MM.1S (cell line): ENCODE measurements at places on chromosomes 5 and 9.

DNA sequence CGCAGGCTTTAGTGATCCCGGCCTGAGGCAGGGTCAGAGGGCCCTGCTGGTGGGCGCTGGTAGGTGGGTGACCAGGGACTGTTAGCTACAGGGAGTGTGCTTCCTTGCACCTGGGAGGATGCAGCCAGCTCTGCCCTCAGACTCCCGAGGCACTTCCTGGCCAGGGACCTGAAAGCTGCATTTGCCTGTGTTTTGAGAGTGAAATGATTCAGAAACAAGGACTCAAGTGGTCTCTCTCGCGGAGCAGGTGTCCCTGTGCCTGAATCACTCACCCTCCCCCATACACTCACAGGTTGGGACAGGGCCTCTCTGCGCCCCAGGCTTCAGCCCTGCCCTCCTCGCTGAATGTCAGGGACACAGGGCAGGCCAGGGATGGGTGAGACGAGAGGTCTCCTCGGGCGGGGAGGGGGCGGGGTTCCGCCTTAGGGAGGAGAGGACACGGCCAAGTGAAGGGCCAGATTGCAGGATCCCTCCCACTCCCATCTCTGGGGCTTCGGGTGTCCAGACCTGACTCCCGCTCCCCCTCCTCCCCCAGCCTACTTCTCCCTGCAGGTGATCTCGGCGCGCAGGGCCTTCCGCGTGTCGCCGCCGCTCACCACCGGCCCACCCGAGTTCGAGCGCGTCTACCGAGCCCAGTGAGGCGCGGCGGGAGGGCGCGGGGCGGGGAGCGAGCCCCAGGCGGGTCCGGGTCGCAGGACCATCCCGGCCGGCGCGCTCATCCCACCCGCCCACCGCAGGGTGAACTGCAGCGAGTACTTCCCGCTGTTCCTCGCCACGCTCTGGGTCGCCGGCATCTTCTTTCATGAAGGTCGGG is 1.5 kb downstream of the LTC4S start:
- H3K4me1 ChIP-seq, result peaks cover 14% of the 10 kb centered on the region; the same call in 1 of the 2 replicates
- H3K36me3 ChIP-seq, result peaks cover 6% of the 10 kb centered on the region; the same call in 1 of the 2 replicates
- peak; percentile 40 for DNase-seq
- peak overlapping the region; percentile 79; the same call in 1 of the 2 replicates for H3K27ac ChIP-seq
- no peaks in the 10 kb centered on the region for H3K27me3 ChIP-seq

- no peak for DNase-seq
- no peak overlapping the region for H3K4me3 ChIP-seq
- peaks cover 10% of the 10 kb centered on the region for H3K4me1 ChIP-seq
- H3K27me3 ChIP-seq, result no peaks in the 10 kb centered on the region
- no peaks in the 10 kb centered on the region for H3K36me3 ChIP-seq
These were observed 80.4 kb downstream of the GRAMD2B start for GRCh38 chr5:126503602-126504104.

- H3K27ac ChIP-seq, result no peak overlapping the region
These were observed 233.1 kb downstream of the ADAMTSL1 start for GRCh38 chr9:18707061-18707461.

DNA sequence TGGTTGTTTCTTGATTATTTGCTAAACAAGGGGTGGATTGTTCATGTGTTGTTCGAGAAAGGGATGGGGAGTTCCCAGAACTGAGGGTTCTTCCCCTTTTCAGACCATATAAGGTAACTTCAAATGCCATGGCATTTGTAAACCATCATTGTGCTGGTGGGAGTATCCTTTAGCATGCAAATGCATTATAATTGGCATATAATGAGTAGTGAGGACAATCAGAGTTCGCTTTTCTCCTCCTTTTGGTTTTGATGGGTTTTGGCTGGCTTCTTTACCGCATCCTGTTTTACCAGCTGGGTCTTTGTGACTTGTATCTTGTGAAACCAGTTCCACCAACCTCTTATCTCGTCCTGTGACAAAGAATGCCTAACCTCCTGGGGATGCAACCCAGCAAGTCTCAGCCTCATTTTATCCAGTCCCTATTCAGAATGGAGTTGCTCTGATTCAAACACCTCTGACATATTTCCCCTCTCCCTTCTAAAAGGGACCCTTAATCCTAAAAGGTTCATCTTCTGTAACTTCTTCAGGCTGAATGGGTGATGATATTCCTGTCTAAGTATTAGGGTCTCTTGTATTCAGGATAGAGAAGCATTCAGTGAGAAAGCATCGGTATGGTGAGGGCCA is 8.7 kb upstream of the FBN2 start:
- no peak overlapping the region for H3K4me3 ChIP-seq
- H3K27me3 ChIP-seq, result no peaks in the 10 kb centered on the region
- no peaks in the 10 kb centered on the region for H3K4me1 ChIP-seq

DNA sequence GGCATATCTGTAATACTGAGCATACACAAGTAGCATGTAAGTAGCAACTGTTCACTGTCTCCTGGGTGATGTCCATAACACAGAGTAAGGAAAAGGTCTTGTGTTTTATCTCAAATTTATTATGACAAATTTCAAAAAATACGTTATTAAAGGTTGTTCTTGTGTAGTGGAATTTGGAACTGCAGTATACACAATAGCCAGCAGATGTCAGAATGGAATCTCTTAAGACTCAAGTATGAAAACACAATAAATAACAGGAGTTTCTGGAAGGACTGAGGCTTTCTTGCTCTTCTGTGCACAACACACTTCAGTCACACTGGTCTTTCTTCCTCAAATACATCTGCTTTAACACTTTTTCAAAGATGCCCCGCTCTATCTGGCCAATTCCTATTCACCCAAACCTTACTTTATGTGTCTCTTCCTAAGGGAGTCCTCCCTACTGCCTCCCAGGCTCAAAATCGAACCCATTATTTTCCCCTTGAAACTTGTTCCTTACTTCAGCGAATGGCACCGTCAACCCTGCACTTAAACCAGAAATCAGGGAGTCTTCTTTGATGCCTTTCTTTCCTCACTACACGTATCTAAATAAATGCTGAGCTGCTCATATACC is 6.5 kb upstream of the FBXO10 start:
- H3K36me3 ChIP-seq, result peaks cover 42% of the 10 kb centered on the region
- DNase-seq, result peak; percentile 65
- H3K27me3 ChIP-seq, result no peaks in the 10 kb centered on the region
- H3K4me3 ChIP-seq, result no peak overlapping the region
- 0 out of 2 replicates have a peak, but pooled peaks cover 4% of the 10 kb centered on the region for H3K4me1 ChIP-seq

GRCh38 chr5:43068037-43068436 is 27.9 kb upstream of the ANXA2R start:
- H3K36me3 ChIP-seq, result no peaks in the 10 kb centered on the region
- no peak overlapping the region for H3K27ac ChIP-seq
- peak overlapping the region; percentile 94 for H3K4me3 ChIP-seq

- H3K4me3 ChIP-seq, result no peak overlapping the region
- no peaks in the 10 kb centered on the region for H3K36me3 ChIP-seq
- no peak overlapping the region for H3K27ac ChIP-seq
- no peaks in the 10 kb centered on the region for H3K27me3 ChIP-seq
These were observed 156.9 kb downstream of the CNTLN start for GRCh38 chr9:17291766-17292165.

GRCh38 chr5:68644971-68645370 is 429.4 kb downstream of the PIK3R1 start:
- DNase-seq, result peak; percentile 46
- no peaks in the 10 kb centered on the region for H3K36me3 ChIP-seq
- H3K4me3 ChIP-seq, result no peak overlapping the region
- no peaks in the 10 kb centered on the region for H3K27me3 ChIP-seq
- H3K27ac ChIP-seq, result no peak overlapping the region

- no peaks in the 10 kb centered on the region for H3K36me3 ChIP-seq
- no peaks in the 10 kb centered on the region for H3K27me3 ChIP-seq
- H3K4me1 ChIP-seq, result peaks cover 14% of the 10 kb centered on the region
- no peak for DNase-seq
These were observed 32.2 kb upstream of the NOTCH1 start for GRCh38 chr9:136577941-136578625.

- H3K36me3 ChIP-seq, result no peaks in the 10 kb centered on the region
- no peaks in the 10 kb centered on the region for H3K27me3 ChIP-seq
- peaks cover 10% of the 10 kb centered on the region for H3K4me1 ChIP-seq
- H3K4me3 ChIP-seq, result no peak overlapping the region
- no peak overlapping the region for H3K27ac ChIP-seq
- no peak for DNase-seq
These were observed 55.5 kb downstream of the ZFAND5 start for GRCh38 chr9:72309364-72310133.

GRCh38 chr5:139806726-139807646 is 11.4 kb downstream of the PSD2 start:
- no peak overlapping the region for H3K4me3 ChIP-seq
- no peak for DNase-seq
- H3K36me3 ChIP-seq, result no peaks in the 10 kb centered on the region

- DNase-seq, result no peak
- no peaks in the 10 kb centered on the region for H3K27me3 ChIP-seq
- no peak overlapping the region for H3K4me3 ChIP-seq
- H3K27ac ChIP-seq, result no peak overlapping the region
These were observed 206.2 kb downstream of the TTLL11 start for GRCh38 chr9:121886759-121887485.

DNA sequence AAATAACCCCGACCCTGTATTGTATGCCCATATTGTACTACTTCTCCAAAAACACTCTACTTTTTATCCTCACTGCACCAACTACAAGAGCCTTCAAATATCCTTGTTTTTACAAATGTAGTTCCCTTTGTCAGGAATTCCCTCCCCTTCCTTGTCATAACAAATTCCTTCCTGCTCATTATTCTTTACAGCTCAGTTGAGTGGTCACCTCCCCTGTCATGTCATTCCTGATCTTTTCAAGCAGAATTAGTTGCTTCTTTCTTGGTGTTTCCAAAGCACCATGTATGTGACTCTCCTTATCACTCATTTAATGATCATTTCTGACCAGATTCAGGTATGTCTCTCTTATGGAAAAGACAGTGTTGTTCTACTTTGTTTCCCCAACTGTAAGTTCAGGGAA is 194.2 kb upstream of the SMC2 start:
- no peak overlapping the region for H3K4me3 ChIP-seq
- DNase-seq, result no peak
- no peaks in the 10 kb centered on the region for H3K27me3 ChIP-seq
- H3K27ac ChIP-seq, result no peak overlapping the region

DNA sequence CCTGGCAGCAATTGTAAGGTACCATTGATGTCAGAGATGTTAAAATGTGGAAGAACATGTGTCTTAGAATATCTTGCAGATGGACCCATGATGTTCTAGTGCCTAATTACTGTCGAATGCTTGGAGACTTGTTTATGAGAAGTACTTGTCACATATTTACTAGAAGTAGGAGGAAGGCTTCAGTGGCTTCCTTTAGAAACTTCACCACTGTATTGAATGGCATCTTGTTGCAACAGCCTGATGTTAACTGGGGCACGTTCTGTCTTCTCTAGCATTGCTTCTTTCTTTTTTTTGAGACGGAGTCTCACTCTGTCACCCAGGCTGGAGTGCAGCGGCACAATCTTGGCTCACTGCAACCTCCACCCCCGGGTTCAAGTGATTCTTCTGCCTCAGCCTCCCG is 16.5 kb downstream of the UGCG start:
- no peaks in the 10 kb centered on the region for H3K36me3 ChIP-seq
- no peaks in the 10 kb centered on the region for H3K27me3 ChIP-seq
- no peak for DNase-seq
- peaks cover 10% of the 10 kb centered on the region for H3K4me1 ChIP-seq

DNA sequence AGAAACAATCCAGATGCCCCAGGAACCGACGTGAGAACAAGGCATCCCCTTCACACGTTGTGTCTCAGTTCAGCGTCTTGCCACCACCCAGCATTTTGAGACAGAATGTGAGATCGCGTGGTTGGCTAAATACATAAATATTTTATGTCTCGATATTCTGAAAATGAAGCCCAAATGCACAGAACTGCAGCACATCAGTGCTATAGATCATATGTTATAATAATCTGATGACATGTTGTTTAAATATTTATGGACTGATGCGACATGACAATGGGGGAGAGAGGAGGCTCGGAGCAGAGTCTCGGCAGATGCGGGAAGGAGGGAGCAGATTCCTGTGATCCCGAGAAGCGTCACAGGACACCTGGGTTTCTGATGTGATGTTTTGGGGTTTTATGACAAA is 10.9 kb downstream of the NEK6 start:
- H3K4me1 ChIP-seq, result no peaks in the 10 kb centered on the region
- H3K27ac ChIP-seq, result no peak overlapping the region
- no peaks in the 10 kb centered on the region for H3K36me3 ChIP-seq
- no peak for DNase-seq
- H3K4me3 ChIP-seq, result no peak overlapping the region
- no peaks in the 10 kb centered on the region for H3K27me3 ChIP-seq

- H3K27me3 ChIP-seq, result no peaks in the 10 kb centered on the region
- peak; percentile 59 for DNase-seq
- H3K4me1 ChIP-seq, result no peaks in the 10 kb centered on the region; the same call in 1 of the 2 replicates
- no peak overlapping the region for H3K4me3 ChIP-seq
These were observed 1178.6 kb upstream of the CDH9 start for GRCh38 chr5:28216939-28217360.

GRCh38 chr5:116970318-116970717 is 395.7 kb upstream of the SEMA6A start:
- H3K4me3 ChIP-seq, result no peak overlapping the region
- H3K27me3 ChIP-seq, result no peaks in the 10 kb centered on the region
- H3K27ac ChIP-seq, result no peak overlapping the region

GRCh38 chr9:99807276-99807852 is 14.3 kb upstream of the NR4A3 start:
- no peak overlapping the region for H3K4me3 ChIP-seq
- peak; percentile 53 for DNase-seq

DNA sequence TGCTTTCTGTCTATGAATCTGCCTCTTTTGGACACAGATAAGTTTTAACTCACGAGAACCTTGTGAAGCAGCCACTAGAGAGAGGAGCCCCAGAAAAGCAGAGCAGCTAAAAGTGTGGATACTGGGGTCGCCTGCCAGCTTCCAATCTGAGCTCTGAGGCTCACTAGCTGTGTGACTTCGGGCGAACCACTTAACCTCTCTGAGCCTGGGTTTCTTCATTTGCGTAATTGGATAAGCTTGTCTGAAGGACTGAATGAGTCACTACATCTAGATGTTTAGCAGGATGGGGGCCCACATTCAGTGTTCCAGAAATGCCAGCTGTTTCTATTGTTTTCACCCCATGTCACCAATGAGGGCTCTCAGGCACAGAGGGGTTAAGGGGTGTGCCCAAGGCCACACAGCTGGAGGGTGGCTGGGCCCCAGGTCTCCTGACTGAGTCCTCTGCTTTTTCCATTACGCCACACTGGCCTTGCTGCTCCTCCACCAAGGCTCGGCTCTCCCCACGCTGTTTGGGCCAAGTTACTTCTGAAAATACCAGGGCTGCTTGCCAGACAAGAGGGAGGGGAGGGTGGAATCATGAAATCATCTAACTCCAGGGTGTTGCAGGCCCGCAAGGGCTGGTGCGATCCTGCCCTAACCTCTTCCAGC is 36.2 kb downstream of the SH3PXD2B start:
- H3K4me3 ChIP-seq, result no peak overlapping the region
- DNase-seq, result no peak
- no peaks in the 10 kb centered on the region for H3K27me3 ChIP-seq
- 0 out of 2 replicates have a peak, but pooled peaks cover 8% of the 10 kb centered on the region for H3K4me1 ChIP-seq
